ENCODE measurements at places on chromosomes 1 and 21.

DNA sequence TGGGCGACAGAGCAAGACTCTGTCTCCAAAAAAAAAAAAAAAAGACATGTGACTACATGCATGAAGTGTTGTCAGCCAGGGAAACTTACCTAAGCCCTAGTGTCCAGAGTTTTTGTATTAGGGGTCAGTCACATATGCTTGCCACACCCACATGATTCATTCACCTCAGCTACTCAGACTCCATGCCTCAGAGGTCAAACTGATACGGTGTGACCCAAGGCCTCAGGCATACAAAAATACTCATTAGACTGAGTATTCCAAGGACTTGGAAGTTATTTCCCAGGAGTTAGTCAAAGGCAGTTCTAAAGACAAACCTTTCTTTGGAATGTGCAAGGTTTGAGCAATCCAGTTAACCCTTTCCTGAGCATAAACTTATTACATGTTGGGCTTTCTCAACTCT lies 6.3 kb upstream of the TRIM33 start:
- DNase-seq = no peak

DNA sequence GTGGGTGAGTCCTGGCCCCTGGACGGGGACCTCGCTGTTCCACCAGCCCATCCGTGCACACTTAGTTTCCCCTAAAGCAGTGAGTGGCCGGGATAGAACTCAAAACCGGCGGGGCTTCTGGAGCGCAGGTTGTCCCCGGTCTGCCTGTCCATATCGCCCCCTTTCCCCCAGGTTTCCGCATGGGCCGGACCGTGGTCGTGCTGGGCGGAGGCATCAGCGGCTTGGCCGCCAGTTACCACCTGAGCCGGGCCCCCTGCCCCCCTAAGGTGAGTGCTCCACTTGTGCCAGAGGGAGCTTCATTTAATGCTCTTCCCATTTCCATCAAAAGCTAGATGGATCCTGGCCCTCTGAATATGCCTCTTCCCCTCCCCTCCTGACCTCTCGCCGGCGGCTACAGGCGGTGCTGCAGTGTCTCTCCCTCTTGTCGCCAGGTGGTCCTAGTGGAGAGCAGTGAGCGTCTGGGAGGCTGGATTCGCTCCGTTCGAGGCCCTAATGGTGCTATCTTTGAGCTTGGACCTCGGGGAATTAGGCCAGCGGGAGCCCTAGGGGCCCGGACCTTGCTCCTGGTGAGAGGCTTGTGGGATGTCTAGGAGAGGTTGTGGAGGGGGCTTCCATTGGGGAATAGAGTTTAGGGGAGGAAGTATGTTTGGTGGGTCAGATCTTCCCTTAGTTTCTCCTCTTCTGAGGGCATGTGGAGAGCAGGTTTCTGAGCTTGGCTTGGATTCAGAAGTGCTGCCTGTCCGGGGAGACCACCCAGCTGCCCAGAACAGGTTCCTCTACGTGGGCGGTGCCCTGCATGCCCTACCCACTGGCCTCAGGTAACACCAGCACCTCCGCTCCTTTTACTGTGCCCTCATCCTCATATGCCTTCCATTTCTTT lies 683 bp downstream of the PPOX start:
- no peak for DNase-seq

GRCh38 chr1:91828583-91829281 lies 57.2 kb downstream of the TGFBR3 start:
- no peak for DNase-seq

DNA sequence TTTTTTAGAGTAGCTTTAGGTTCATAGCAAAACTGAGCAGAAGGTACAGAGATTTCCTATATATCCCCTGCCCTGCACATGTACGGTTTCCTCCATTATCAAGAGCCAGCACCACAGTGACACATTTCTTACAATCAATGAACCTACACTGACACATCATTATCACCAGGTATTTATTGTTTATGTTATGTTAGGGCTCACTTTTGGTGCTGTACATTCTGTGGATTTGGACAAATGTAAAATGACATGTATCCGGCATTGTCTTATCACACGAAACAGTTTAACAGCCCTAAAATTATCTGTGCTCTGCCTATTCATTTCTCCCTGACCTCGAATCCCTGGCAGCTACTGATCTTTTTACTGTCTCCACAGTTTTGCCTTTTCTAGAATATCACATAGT lies 93.7 kb upstream of the DPH5 start:
- DNase-seq = no peak
